PC-9 (cell line): ENCODE measurements at places on chromosomes 5 and 9. TPM values are rescaled to one million over a fixed set of nuclear protein-coding genes. Genes with fewer than 3 reads are reported as not detected.

NKD2 gene
- total RNA-seq = 0.57 and 2.6 TPM in 2 replicates

CDKN2B gene
- 33.8 and 40.2 TPM in 2 replicates for total RNA-seq

ACTBL2 gene
- 0.98 and 1.5 TPM in 2 replicates for total RNA-seq

NOXA1 gene
- total RNA-seq = 10.5 and 22.8 TPM in 2 replicates

SOHLH1 gene
- not detected in 2 replicates for total RNA-seq

ZBTB26 gene
- total RNA-seq = 10.2 and 12.2 TPM in 2 replicates

DNA sequence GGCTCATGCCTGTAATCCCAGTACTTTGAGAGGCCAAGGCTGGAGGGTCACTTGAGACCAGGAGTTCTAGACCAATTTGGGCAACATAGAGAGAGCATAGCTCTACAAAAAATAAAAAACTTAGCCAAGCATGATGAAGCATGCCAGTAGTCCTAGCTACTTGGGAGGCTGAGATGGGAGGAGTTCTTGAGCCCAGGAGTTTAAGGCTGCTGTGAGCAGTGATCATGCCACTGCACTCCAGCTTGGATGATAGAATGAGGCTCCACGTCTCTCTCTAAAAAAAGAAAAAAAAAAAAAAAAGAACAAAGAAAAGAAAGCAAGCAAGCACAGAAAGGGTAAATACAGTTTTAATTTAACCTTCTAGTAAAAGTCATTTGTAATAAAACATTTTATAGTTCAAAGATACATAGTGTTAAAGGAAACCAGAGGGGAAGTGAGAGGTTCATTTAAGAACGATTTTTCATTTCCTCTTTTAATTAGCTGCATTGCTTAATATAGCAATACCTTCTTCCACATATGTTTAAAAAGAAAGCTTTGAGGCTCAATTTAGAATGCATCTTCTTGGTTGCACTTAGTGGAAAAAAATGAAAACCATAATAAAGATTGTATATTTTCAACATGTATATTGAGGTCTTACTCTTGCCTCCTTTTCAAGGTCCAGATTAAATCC lies 14.9 kb downstream of the GAPT start:
- no peak for DNase-seq

DNA sequence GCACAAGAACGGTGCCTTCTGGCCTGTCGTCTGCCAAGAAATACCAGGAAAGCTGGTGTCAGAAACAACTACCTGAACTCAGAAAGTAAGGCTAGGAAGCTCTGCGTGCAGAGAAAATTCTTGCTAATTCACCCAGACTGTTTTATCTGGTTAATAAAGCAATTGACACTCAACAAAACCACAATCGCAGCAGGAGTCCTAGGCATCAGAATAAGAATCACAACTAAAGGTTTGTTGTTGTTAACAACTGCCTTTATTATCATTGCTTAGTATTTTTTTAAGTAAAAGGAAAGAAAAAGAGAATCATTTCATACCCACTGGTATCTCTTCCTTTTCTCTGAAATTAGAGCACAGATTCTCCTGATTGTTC lies 3.9 kb upstream of the ISL1 start:
- no peak for DNase-seq

- no peak for DNase-seq
Observed at GRCh38 chr9:75612754-75613153, 277.7 kb upstream of the PCSK5 start.

DNA sequence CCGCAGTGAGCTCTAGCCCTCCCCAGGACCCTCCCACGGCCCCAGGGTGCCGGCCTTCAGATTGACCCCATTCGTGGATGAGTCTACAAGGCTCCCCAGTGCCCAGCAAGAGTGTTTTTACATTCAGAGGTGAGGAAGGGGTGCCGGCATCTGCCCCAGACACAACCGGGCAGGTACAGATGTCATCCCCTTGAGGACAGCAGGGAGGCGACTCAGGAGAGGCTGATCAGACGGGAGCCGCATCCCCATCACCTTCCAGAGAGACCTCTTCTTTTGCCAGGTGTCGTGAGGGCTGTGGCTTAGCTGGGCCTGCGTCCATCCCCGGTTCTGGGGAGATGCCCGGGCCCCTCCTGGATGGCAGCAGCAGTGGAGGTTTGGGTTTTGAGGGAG lies 4.3 kb upstream of the LRRC14B start:
- DNase-seq = no peak

- DNase-seq = no peak
Observed at GRCh38 chr5:32100230-32100629, 73.9 kb downstream of the GOLPH3 start.

GRCh38 chr5:7714119-7714518 lies 136.8 kb downstream of the CFAP90 start:
- no peak for DNase-seq
